Myocyte (in vitro differentiated cells): ENCODE measurements at places on chromosomes 13 and 19.

DNA sequence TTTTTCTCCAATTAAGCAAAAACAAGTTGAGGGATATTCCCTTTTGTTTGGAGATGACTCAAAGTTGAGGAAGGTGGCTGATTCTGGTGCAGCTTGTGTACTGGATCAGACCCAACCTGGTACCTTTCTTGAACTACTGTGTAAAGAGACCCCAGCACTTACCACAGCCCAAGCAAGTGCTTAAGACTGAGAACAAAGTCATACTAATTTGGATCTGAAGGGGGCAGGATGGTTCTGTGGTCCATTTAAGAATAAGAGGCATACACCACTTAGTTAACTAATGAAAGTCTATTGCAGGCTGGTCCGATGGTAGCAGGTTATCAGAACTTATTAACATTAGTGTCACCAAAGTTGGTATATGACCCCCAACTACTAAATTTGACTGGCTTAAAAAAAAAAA lies 6.3 kb downstream of the THSD1 start:
- no peak for DNase-seq

- DNase-seq, result no peak
Observed at GRCh38 chr13:83216479-83217245, 665.6 kb downstream of the SLITRK1 start.

- DNase-seq, result no peak
Observed at GRCh38 chr13:99384468-99384867, 77.3 kb upstream of the GPR183 start.

DNA sequence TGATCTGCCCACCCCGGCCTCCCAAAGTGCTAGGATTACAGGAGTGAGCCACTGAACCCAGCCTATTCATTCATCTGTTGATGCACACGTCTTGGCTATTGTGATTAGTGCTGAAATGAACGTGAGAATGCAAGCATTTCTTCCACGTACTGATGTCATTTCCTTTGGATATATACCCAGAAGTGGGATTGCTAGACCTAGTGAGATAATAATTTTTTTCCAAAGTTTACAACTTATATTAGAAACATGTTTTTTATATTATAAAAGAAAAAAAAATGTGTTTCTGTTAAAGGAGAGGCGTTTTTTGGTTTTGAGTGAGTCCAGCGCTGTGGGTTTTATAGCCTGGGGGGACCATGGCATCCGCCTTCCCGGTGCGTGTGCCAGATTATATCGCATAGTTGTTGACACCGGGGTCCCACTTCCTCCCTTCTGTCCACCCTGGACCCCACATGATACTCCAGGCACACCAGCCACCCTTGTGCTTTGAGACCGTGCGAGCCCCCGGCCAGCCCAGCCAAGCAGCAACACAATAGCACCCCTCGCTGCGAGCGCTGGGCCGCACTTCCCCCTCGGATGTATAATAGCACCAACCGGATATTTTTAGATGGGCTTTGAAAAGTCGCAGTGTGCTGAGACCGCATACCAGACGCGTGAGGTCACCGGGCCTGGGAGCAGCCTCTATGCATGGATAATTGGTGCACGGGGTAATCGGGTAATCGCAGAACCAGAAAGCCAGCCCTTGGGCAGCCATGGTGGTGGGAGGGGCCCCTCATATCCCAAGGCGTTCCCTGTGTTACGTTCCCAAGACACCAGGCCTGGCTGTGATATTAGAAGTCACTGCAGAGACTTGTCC lies 59.6 kb downstream of the MYO9B start:
- DNase-seq, result peak; percentile 98

GRCh38 chr19:14114854-14115253 lies 2.7 kb downstream of the PRKACA start:
- no peak for DNase-seq

GRCh38 chr19:58304255-58304654 lies 922 bp upstream of the ERVK3-1 start:
- DNase-seq, result no peak

DNA sequence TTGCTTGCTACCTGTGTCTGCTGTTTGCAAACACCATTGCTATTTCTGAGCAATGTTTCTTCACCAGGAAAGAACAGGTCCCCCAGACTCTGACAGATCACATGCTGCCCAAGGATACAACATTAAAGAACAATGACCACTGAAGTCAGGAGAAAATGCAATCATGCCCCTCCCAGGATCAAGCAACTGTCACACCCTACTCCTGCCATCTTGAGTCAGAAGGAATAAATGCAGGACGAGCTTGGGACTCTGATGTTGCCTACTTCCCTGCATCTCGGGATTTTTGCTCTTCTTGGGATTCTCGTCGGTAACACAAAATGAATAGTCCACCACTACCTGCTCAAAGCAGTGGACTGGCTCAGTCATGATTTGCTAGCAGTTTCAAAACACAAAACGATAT lies 490.6 kb downstream of the COG6 start:
- DNase-seq, result no peak

- no peak for DNase-seq
Observed at GRCh38 chr13:37277007-37277406, 171.5 kb upstream of the CSNK1A1L start.

- no peak for DNase-seq
Observed at GRCh38 chr13:85283408-85283807, 515.8 kb downstream of the SLITRK6 start.

GRCh38 chr13:42893214-42893671 lies 98.8 kb downstream of the EPSTI1 start:
- DNase-seq, result peak; percentile 36

DNA sequence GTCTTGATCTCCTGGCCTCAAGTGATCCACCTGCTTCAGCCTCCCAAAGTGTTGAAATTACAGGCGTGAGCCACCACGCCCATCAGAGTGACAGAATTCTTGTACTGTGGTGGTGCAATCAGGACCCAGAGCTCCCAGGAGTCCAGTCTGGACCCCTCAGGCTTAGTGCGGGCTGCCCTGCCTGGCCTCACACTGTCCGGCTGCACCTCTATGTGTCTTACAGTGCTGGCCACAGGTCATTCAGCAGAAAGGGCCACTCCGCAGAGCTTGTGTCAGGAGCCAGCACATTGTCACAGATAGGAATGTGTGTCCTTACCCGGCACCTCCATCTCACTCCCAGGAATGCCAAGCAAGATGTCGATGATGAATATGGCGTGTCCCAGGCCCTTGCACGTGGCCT lies 49.2 kb downstream of the SMARCA4 start:
- DNase-seq, result no peak

GRCh38 chr19:44924243-44924725 lies 9.9 kb downstream of the APOC1 start:
- DNase-seq, result peak; percentile 64

GRCh38 chr13:94968040-94968756 lies 255.9 kb upstream of the SOX21 start:
- DNase-seq, result peak; percentile 6

DNA sequence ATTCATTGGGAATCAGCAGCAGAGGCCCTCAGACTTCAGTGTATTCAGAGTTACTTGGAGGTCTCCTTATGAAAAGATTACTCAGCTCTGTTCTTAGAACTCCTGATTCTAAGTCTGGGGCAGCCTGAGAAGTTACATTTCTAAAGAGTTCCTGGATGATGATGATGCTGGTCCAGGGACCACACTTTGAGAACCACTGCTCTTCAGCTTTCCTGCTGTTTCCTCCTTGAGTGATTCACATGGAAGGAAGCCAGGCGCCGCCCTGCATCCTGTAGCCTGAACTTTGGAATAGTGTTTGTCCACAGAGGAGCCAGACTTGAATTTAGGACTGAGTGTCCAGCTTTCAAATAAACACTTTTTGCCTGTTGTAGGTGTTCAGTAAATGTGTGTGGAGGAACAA lies 2.9 kb downstream of the CEBPG start:
- DNase-seq, result peak; percentile 50

GRCh38 chr13:25738342-25739196 lies 313.2 kb downstream of the SHISA2 start:
- DNase-seq, result peak; percentile 83

GRCh38 chr19:6185835-6186834 lies 50.7 kb downstream of the ACSBG2 start:
- peak; percentile 14 for DNase-seq

DNA sequence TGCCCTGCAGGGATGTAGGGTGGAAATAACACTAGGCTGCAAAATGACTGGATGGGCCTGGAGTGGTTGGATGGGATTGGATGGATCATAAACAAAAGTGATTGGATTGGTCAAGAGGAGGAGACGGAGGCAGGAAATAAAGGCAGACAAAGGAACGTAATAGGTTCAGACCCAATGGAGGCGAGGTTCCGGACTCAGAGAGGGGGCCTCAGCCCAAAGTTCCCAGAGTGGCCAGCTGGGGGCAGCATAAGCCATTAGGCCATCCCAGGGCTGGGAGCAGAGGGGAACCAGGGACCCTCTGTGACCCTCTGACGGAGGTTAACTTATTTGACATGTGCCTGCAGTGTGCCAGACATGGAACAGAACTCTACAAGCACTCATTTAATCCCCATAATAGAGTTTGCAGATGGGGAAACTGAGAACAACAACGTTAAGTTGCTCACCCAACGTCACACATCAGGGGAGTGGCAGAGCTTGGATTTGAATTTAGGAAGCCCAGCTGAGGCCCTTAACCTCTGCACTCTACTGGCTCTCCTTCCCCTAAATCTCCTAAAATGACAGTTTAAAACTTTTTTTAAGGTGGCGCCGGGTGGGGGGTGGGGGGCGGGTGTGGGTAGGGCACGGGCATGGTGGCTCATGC lies 15.3 kb upstream of the MAP1S start:
- peak; percentile 29 for DNase-seq

GRCh38 chr13:31998131-31998530 lies 33.4 kb upstream of the FRY start:
- no peak for DNase-seq

- DNase-seq, result no peak
Observed at GRCh38 chr13:46761866-46762265, 35.1 kb downstream of the ESD start.

DNA sequence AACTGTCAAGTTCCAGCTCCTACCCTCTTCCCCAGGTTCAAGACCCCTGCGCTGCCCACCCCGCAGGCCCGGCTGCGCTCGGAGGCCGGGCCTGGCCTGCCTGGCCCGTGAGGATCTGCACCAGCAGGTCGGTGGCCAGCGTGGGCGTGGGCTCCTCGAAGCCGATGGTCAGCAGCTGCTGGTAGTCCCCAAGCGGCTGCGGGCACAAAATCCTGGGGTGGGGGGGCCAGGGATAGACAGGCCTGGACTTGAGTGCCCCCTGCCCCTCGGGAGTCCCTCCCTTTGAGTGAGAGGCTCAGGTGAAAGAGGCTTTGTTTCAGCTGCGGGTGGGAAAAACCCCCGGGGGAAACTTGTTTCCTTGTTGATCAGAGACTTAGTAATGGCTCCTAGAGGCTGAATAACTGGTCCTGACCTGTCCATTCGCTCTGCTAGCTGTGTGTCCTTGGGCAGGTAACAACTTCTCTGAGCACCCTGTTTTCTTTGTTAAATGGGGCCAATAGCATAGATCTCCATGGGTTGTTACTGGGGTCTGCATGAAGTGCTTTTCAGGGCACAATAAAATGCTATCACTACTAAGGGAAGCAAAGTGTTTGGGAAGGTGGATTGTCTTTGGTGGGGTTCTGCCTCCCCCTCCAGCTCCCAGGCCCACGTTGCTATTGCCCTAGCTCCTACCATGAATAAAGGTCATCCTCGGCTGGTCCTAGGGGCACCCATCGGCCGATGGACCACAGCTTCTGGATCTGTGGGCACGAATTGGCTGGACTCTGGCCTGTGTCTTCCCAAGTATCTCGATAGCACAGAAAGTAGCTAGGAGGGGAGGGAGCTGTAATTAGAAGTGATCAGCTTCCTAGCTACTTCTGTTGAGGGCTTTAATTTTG lies 3.5 kb downstream of the C19orf67 start:
- DNase-seq, result peak; percentile 81

DNA sequence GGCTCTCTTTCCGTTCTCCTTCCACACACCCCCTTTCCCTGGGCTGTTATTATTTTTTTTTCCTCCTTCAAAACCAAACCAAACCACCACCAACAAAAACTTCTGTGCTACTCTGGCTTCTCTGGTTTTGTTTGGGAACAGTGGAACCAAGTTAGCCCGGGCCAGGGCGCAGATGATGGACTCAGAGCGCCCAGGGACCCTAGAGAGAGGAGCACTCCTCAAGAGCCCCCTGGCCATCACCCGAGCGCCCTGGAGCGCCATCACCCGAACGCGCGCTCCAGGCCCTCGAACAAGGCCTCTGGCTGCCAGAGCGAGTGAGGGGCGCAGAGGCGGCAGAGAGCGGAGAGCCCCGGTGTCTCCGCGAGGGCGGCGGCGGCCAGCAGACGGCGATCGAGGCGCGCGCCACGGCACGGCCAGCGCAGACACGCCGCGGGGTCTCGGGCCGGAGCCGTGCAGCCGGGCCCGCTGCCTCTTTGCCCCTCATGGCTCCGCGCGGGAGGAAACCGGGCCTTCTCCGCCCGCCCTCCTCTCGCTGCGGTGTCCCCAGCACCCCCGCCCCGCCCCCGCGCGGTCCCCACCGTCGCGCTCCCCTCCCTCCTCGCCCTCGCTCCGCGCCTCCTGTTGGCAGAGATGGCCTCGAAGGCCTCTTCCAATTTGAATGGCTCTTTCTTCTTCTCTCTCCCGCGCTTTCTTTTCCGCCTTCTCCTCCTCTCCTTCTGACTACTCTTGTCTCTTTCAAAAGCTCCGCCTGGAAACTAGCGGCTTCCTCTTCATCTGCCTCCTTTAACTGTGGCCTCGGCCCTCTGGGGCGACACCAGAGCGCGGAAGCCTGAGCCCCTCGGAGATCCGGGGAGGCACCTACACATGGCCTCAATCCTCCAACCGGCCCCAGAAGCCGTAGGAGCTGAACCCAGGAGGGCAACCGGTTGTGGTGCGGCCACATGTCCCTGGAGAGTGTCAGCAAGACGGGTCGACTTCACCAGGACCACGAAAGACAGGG lies 4.1 kb upstream of the SOX1 start:
- no peak for DNase-seq

DNA sequence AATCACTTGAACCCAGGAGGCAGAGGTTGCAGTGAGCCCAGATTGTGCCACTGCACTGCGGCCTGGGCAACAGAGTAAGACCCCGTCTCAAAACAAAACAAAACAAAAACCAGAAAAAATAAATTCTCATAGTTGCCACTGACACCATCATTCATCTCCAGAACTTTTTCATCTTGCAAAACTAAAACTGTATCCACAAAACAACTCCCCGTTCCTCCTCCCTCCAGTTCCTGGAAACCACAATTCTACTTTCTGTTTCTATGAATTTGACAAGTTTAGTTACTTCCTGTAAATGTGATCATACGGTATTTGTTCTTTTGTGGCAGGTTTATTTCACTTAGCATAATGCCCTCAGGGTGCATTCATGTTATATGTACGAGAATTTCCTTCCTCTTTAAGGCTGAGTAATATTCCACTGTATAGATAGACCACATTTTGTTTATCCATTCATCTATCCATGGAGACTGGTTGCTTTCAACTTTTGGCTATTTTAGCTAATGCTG lies 13.2 kb upstream of the ADGRE5 start:
- no peak for DNase-seq

DNA sequence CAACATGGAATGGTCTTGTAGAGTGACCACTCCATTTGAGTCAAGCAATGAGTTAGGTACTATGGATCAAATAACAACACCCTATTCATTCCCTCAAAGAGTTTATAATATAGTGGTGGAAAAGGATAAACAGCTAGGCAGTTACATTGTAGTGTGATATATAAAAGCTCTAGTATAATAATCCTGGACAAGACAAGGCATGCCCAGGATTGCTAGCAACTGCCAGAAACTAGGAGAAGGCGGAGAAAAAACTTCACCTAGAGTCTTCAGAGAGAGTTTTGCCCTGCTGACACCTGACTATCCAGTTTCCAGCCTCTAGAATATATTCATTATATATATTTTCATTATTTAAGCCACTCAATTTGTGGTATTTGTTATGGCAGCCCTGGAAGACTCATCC lies 530.6 kb downstream of the KLF12 start:
- DNase-seq, result no peak

- DNase-seq, result no peak
Observed at GRCh38 chr13:33825083-33825482, 7.1 kb downstream of the RFC3 start.
